Progenitor cell of endocrine pancreas (in vitro differentiated cells): ENCODE measurements at places on chromosomes 6 and 20. TPM values are rescaled to one million over a fixed set of nuclear protein-coding genes. Genes with fewer than 3 reads are reported as not detected.

DNA sequence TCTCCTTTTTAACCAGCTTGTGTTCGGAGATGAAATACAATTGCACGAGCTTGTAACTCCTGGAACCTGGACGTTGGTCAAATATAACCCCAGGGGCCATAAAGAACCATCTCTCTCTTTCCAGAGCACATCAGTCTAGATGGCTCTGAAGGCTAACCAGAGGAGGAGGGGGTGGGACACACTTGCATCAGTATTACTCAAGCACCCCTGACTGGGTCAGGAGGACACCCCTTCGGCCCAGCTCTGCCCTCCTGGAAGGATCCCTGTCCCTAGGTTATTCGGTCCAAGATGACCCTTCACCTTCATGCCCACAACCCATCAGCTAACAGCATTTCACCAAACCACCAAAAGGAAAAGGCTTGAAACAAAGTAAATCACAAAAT, 67.1 kb downstream of the FYN start:
- DNase-seq, result no peak

- no peak for DNase-seq
These were observed 705.7 kb upstream of the SLC35B3 start for GRCh38 chr6:9140951-9141460.

GRCh38 chr6:123091091-123091895, 95.3 kb downstream of the CLVS2 start:
- no peak for DNase-seq

DNA sequence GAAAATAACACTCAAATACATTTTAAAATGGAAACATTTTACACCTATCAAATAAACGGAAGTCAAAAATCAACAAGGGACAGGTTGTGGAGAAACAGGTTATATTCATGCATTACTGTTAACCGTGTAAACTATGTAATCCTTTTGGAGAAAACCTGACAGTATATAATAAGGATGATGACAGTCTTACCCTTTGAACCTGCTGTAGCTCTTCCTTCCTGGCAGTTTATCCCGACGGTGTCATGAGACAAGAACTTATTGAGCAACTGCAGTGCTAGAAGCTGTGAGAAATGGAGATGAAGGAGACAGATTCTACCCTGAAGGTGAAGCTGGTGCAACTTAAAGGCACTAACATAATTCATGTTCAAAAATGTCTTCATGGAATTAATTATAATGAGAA, 76.7 kb downstream of the PLEKHG1 start:
- no peak for DNase-seq

SLC17A1 gene
- 0.49 TPM in 1 of 2 replicates, not detected in the other for total RNA-seq

TSBP1 gene
- not detected in 2 replicates for total RNA-seq

- DNase-seq, result no peak
These were observed 58.6 kb upstream of the GCLC start for GRCh38 chr6:53603386-53604116.

DNA sequence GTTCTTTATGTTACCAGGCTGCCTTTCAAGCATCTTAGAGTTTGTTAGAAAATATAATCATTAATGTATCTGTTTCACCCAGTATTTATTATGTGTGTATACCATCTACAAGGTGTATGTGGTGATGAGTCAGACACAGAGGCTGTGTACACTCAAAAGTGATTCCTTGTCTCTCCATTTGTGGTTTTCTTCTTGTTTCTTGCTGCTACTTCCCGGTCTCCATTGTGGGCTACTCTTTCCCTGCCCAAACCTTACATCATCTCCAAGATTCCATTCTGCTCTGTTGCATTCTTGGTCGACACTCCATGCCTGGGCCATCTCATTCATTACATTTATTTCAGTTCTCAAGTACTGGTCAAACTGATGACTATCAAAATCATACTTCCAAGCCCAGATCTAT, 182.2 kb upstream of the STXBP5 start:
- no peak for DNase-seq

GRCh38 chr6:95599706-95600105, 22.4 kb downstream of the MANEA start:
- DNase-seq, result no peak

RAB44 gene
- total RNA-seq, result not detected in 2 replicates

DNA sequence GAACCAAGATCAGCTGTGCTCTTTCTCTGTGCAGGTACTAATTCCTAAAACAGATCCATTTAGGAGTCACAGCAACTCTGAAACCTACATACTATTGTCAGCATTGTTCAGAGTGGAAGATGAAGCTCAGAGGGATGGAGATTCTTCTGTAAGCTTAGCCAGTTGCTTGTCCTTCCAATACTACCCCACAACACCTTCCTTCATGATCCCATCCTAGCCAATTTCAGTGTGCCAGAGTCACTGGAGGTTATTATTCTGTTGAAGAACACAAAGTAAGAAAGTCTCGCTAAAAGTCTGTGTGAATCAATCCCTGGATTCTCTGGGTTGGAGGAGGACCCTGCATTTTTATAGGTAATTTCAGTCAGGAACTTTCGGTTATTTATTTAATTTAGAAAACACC, 2.3 kb downstream of the POPDC3 start:
- DNase-seq, result no peak

LKAAEAR1 gene
- not detected in 2 replicates for total RNA-seq

DNA sequence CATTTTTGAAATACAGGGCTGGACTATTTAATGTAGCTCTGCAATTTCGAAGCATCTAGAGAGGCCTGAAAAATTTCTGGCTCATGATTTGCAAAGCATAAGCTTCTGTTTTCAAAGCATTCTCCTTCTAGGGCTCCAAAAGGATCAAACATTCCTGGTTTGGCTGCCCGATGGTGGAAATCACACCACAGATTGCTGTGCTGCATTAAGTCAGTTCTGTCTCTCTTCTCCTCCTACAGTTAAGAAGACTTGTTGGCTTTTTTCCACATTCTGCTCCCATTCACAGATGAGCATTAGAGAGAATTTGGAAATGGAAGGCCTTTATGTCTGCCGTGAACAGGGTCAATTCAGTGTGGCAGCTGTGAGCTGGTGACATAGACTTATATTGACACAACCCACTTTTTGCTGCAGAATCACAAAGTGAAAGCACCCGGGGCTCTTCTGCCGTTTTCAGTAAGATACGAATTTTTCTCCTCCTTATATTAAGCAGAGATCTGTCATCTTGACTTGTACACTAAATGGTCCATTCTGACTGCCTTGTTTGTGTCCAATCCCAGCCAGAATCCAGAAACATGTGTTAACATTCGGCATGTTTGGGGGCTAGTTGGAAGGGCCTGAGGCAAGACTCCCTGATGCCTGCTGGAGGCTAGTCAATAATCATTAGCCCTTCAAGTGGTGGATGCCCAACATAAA, 330.8 kb upstream of the DEFB112 start:
- no peak for DNase-seq

GRCh38 chr20:58447511-58448391, 58.7 kb downstream of the VAPB start:
- DNase-seq, result peak; percentile 30

- DNase-seq, result no peak
These were observed 115.7 kb downstream of the TAF4 start for GRCh38 chr20:61949714-61950640.

GRCh38 chr20:58473453-58474425, 41.5 kb downstream of the APCDD1L start:
- DNase-seq, result no peak

HRH3 gene
- 0.10 TPM in 1 of 2 replicates, not detected in the other for total RNA-seq

DNA sequence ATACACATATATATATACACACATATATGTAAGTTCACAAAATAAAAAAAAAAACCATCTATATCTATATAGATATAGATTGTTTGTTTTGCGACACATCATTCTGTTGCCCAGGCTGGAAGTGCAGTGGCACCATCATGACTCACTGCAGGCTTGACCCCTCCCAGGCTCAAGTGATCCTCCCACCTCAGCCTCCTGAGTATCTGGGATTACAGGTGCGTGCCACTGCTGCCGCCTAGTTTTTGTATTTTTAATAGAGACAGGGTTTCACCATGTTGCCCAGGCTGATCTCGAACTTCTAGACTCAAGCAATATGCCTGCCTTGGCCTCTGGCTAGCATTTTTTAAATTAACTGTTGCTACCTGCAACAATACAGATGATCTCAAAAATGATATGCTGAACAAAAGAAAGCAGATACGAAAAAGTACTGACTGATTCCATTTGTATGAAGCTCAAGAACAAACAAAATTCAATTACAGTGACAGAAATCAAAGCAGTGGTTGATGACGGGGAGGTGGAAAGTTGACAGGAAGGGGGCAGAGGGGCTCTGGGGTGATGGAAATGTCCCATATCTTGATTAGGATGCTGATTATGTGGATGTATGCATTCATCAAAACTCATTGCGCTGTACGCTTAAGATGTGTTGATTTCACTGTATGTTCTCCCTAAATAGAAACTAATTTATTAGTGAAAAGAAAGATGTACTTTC, 49.6 kb downstream of the ATXN1 start:
- DNase-seq, result no peak

NFATC2 gene
- 10.1 and 11.2 TPM in 2 replicates for total RNA-seq

DNA sequence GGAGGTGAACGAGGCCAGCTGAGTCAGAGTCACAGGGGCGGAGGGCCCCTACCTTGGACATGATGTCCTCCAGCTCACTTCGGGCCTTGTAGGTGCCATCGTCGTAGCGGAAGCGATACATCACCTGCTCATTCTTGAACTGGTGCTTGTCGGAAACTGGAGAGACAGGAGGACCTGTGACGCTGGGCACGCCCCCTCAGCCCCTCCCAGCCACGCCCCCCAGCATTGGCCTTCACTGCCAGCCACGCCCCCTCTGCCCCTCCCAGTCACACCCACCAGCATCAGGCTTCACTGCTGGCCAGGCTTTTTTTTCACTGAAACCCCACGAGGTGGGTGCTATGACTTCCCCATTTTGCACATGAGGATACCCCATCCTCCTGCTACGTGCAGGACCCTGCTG, 148.2 kb downstream of the PREX1 start:
- no peak for DNase-seq

FAM83B gene
- 16.1 and 17.4 TPM in 2 replicates for total RNA-seq

MOXD1 gene
- total RNA-seq, result 8.4 and 8.9 TPM in 2 replicates

DNA sequence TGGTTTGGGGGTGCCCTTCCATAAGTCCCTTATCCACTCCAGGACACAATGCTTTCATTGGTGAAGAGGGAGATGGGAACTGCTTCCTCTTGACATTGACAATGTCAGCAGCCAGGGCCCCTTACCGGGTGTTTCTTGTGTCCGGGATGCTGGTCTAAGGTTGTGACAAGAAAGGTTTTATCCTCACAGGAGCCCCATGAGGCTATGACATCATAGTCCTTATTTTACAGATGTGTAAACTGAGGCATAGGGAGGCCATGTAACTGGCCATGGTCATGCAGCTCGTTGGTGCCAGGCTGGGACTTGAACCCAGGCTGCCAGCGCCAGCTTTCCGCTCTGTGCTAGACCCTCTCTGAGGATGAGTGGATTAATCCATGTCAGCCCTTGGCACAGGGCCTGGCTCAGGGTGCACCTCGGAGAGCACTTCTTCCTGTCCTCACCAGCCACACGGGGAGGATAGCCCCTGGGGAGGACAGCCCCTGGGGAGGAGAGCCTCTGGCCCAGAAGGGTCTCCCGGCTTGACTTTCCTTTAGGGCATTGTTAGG, 157.3 kb downstream of the SYCP2 start:
- DNase-seq, result no peak

TMEM170B gene
- 7.3 and 7.6 TPM in 2 replicates for total RNA-seq

DNA sequence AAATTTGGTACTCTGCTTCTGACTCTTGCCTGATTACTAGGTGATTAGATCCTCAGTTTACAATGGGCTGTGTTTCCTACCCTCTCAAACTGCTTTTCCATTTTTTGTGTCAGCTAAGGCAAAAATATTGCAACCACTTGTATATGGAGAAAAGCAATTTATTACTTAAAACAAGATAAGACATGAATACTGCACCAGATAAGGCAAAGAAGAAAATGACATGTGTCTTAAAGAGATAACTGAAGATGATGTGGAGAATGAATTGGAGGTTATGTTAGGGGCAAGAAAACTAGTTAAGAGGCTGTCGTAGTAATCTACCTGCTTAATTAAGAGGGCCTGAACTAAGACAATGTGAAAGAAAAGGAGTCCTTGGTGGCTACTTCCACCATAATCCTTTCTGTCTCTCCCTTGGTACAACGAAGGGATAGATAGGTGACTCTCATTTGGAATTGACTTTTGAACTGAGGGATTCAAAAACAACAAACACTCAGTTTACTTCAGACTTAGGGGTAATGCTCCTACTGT, 16.3 kb upstream of the REV3L start:
- DNase-seq, result no peak

GRCh38 chr6:137210903-137211302, 8.3 kb downstream of the IFNGR1 start:
- DNase-seq, result no peak

DNA sequence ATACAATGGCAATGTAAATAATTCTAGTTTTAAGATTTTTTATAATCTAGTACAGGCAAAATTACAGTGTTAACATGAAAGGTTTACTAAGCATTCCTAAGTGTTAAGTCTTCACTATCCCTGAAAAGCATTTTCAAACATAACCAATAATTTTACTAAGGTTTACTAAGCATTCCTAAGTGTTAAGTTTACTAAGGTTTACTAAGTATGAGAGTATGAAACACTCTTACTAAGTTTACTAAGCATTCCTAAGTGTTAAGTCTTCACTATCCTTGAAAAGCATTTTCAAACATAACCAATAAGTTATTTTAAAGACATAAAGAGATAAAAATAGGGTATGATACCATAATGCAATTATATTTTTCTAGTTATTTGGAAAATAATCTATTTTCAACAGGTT, 82.6 kb downstream of the PRSS35 start:
- no peak for DNase-seq

DNA sequence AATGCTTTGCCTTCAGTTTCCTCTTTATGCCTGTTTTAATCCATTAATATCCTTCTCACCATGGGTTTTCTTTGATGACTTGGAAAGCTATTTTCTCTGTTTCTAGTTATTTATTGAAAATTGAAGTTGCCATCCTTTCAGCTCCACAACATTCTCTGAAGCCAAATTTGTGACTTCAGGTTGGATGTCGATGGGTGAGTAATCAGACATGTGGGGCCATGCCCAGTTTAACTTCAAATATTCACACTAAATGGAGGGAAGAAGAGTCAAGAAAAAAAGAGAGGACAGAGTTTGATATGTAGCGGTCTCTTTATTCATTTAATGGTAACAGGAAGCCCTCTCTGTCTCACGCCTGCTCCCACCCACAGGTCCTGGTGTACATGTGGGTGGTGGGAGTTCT, 89.1 kb upstream of the RIPOR2 start:
- DNase-seq, result no peak

DNA sequence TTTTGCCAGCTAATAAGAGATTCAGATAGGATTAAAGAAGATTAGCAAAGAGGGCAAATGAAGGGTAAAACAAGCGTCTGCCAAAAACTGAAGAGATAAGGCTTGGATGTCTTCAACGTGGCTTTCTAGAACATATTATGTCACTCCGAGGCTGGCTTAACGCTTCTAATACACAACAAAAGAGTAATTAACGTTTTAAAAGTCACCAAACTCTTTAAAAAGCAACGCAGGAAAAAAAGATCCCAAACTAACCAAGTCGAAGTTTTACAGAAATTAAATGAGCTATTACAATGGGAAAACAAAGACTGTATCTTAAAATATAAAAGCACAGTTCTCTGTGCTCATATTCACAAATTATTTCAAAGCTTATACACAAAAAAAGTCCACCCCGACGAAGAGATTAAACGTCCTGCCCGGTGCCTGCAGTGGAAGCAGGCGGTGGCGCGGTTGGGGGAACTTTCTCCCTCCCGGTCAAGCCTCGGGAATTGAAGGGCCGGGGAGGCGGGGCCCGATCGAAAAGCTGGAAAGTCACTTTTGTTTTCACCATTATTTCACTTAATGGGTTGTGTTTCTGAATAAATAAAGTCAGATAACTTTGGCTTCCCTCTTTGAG, 1.2 kb downstream of the MAK start:
- peak; percentile 30 for DNase-seq
